ENCODE measurements at places on chromosomes 7 and 10.
A peak's percentile ranks its signal among the peaks of the same experiment; 100 is the strongest.

DNA sequence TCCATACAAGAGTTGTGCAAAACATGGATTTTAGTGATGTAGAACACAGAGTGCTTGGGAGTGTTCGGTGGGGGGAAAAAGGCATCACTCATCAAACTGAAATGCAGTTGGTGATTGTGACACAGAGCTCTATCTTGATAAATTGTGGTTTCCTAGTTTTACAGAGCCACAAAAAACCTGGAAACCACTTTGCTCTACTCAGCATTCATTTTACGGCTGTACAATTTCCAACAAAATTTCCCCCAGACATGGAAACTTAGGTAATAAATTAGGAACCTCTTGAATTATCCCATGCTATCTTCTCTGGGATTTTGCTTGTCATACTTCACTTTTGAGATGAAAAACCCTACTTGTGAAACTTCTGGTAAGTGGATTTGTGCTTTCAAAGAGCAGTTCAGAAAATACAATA, 614.9 kb upstream of the FZD8 start:
- DNase-seq = no peak

DNA sequence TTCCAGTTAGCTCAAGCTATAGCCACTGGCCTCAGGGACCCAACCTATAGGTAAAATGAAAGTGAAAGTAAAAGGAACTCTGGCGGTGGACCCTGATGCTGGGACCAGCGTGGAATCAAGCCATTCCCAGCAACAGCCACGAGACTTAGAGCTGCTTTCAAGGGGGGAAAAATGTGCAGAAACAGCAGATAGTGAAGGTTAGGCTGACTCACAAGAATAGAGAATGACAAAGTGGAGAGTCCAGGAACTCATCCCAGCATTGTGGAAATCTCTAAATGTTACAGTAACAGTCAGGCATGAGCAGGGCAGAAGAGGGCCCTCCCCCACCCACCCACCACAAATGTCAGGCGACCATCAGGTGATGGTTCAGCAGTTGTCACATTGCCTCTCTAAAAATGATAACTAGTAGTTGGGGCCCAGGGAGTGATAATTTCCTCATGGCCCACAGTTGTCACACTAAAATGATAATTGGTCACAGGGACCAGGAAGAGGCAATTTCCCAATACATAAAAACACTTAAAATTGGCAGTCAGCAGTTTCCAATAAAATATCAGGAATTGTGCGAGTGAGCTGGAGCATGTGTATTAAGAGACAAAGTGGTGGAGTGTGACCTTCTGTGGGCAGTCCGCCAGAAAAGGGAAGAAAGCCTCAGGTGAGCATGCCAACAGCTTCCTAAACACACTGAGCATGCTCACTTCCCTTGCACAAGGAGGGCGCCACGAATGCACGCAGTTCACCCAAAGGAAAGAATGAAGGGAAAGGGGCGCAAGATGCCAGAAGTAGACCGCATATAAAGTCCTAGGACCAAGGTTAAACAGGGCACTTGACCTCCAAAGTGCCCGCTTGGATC, 129.8 kb upstream of the PPP1R3A start:
- no peak for DNase-seq

- no peak for DNase-seq
Measured at GRCh38 chr10:125151170-125151552, 9.2 kb downstream of the CTBP2 start.

GRCh38 chr10:101014230-101014884, 14.7 kb downstream of the LZTS2 start:
- DNase-seq = peak; percentile 91

DNA sequence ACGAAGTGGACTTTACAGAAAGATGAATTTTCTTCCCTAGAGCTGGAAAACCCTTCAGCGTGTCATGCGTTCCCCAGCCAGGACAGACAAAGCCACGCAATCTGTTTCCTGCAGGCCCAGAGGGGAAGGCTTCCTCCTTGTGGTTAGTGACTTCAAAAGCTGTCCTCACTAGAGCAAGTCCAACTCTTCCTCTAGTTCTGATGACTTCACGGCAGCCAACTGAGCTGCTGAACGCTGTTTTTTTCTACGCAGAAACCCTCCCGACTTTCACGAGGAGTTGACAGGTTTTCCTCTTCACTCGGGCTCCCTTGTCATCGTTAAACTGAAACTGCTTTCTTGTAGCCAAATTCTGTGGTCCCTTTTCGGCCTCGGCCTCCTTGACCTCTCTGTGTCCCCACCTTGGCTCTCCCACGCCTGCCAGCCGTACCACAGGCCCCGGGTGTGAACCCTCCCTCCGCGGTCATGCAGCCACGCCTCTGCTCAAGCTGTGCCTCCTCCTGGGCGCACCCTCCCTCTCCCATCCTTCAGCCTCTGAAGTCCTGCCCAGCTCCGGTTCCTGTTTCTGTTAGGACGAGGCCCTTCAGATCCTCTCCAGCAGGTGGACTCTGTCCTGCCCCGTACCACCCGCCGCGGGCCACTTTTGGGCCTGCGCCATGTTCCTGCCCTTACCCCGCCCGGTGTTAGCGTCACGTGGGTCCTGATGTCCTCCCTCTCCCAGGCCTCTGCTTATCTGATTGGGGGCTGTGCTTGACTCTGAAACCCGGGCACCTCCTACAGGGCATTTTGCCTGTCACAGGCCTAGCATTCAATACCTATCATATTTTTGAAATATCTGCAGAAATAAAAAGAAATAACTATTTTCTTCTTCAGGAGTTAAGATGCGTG, 39.3 kb downstream of the CUX1 start:
- DNase-seq = no peak

DNA sequence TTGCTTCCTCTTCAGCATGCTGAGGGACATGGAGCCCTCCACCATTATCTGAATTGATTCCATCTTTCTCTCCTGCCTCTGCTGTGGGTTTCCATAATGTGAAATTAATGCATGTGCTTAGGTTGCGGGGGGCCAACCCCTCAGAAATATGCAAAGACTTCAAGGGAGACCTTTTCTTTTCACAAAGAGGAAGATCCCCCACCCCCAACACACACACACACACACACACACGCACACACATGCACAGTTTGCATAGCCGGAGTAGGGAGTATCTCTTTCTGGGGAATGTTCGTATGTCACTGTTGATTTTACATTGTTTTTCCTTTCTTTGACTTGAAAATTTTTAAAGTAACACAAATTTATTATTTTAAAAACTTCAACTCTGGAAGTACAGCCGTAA, 193.5 kb downstream of the MGMT start:
- DNase-seq = peak; percentile 1

DNA sequence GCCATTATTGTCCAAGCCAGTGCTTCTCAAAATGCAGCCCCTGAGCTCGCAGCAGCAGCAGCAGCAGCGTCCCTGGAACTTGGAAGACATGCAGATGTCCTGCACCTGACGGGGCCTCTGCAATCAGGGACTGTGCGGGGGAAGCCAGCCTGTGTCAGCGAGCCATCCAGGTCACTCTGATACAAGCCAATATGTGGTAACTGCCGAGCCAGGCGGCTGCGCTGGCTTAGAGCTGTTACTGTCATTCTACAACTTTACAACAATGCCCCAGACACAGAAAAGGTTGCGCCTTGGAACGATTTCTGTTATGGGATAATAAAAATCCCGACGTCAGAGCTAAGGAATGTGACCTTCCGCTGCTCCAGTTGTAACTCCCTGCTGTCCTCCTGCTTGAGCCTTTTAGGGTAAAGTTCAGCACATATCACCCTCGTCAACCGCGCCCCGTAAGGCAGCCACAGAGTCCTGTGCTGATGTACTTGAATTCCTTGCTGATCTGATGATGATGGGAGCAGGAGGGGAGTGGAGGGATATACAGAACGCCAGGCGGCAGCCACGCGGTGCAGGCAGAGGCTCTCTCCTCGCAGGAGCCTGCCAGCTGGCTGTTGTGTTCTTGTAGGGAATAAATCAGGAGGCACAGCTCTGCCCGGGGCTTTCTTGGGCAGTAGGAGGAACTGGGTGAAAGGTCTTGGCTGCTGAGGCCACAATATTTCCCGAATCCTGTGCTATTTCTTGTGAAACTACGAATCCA, 20.0 kb upstream of the CRYGN start:
- DNase-seq = peak; percentile 88

DNA sequence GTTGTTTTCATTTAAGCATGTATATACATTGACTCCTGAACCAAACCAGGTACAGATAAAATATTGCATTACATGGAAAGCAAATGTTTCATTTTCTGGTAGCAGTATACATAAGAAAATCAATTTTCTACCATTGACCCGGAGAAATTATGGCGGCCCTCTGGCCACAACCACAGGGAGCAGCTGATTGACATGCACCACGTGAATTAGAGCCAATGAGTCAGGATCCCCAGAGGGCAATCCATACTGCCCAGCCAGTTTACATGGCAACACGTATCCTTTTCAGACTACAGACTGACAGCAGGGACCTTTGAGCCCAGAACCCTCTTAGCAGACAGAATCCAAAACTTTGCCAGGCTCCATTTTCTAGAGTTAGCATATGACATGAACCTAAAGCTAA, 272.2 kb upstream of the NEBL start:
- DNase-seq = peak; percentile 47

DNA sequence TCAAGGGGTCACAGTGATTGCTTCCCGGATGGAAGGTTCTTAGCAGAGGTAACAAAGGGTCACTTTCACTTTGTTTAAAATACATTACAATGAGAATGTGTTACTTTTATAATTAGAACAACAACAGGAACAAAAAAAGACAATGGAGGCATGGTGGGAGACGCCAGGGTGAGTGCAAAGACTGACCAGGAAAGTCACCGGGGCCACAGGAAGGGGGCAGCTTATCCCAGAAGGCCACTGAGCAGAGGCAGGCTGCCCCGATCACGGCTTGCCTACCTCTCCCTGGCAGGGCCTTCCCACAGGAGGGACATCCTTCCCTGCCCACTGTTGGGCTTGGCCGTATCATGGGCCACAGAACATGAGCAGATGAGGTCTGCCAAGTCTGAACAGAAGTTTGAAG, 46.8 kb upstream of the ENO4 start:
- DNase-seq = no peak

DNA sequence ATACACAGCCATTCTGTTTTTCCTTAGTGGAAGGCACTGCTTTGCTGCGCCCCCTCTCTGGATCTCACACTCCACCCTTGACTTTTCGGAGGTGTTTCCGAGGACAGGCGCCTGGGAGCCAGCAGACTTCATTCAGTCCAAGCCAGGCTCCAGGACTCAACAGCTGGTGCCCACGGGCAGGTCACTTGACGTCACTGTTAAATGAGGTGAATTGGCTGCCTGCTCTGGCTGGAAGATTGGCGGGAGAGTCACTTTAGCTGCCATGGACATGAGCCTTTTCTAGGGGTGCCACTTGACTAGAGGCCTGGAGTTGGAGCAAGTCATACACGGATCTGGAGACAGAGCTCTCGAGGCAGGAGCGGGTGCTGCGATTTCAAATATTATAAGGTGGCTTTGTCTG, 3.2 kb downstream of the HTRA1 start:
- DNase-seq = no peak

GRCh38 chr7:94146408-94146807, 142.3 kb upstream of the BET1 start:
- no peak for DNase-seq

DNA sequence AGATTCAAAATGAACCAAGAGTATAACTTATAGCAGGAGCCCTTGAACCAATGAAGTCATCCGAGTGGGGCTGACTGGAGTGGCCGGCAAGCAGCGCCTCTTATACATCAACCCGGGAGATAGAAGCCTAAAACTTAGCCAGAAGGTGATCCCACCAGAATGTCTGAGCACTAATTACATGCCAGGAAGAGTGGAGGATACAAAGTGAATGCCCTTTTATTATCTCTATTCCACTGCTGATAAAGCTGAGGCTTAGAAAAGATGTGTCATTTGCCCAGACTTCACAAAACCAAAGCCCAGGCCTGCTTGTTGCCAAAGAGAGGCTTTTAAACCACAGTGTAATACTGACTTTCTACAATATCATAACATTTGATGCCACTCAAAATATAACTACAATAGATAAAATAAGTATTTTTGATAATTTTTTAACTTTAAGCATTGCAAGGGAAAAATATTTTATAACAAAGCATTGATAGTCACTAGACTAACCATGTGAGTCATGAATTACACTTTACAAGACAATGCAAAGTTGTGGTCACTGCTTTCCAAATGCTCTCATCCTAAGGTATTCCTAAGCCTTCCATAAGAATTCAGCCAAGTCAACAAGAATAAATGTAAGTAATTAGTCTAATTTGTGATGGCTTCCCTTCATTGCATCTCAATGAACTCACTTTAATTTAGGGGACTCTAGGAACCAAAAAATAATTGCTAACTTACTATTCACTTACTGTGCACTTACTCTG, 58.6 kb upstream of the ARID5B start:
- DNase-seq = no peak

DNA sequence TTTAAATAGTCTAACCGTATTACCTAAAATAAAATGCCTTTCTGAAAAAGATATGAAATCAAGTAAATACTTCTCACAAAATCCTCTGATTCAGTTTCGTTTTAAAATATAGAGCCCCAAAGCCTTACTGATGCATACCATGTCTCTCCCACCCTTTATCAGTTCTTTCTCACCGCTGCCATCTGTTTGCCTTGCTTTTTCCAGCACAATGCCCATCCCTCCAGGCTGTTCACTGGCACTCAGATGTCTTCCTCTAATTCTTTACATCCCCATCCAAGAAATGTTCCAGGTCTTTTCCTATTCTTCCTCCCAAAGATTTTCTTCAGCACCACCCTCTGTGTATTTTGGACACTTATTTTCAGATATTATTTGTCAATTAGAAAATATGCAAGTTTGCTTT, 116.5 kb upstream of the LRRN3 start:
- DNase-seq = no peak

DNA sequence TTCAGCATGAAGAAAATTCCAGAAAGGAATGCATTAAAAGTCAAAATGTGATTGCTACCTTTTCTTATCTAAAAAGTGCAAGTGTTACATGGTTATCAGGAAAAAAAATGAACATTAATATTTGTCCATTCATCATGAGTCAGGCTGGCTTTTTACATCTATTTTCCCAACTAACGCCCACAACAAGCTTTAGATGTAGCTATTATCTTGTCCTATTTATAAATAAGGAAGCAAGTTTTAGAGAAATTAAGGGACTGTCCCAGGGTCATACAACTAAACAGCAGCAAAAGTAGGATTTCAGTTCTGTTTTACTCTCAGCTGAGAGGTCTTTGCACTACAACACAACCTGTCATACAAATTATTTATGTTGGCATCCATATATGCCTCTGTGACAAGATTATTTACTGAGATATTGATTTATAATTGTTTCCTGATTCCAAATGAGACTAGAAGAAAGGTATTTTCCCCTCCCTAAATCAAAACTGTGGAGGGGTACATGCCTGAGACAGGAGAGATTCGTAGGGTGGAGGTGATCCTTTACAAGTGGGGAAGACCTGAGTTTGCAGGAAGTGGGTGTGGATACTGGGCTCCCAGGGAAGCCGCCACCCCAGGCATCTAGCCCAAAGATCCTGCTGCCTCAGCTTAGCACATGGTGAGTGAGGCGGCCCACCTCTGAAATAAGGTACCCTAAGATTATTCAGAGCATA, 57.2 kb upstream of the ARID5B start:
- no peak for DNase-seq

DNA sequence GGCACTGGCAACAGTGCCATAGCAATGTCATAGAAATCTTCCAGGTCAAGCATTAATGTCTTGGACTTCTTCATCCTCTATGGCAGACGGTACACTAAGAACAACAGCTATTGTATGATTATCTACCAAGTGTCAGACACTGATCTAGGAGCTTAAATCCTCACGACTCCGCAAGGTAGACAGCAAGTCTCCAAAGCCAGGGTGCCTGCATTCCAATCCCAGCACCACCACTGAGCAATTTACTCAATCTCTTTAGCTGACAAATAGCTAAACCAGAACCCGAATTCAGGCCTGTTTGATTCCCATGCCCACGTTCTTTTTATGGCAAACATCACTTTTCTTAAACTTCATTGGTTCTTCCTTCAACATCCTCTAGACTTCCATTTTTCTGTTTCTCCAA, 31.8 kb downstream of the DNMBP start:
- DNase-seq = no peak
